Right atrium auricular region (tissue), 2 donors: ENCODE measurements at places on chromosomes 5 and 9.

- DNase-seq: no peak
These were observed 78.2 kb upstream of the COL5A1 start for GRCh38 chr9:134563397-134563796.

- no peak for DNase-seq
These were observed 20.8 kb upstream of the SLC44A1 start for GRCh38 chr9:105223544-105224140.

- no peak for DNase-seq
These were observed 112.4 kb downstream of the CETN3 start for GRCh38 chr5:90297045-90297764.

DNA sequence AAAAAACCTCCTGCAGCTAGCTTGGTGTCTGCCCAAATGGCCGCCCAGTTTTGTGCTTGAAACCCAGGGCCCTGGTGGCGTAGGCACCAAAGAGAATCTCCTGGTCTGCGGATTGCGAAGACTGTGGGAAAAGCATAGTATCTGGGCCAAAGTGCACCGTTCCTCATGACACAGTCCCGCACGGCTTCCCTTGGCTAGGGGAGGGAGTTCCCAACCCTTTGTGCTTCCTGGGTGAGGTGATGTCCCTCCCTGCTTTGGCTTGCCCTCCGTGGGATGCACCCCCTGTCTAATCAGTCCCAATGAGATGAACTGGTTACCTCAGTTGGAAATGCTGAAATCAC lies 83.0 kb upstream of the JAK2 start:
- DNase-seq: no peak

- DNase-seq: no peak
These were observed 20.8 kb downstream of the DNAI1 start for GRCh38 chr9:34479431-34479866.

- peak; percentile 57 for DNase-seq
These were observed 10.2 kb upstream of the NKD2 start for GRCh38 chr5:998246-999031.

GRCh38 chr5:74262544-74263207 lies 377.9 kb downstream of the ENC1 start:
- DNase-seq: no peak

DNA sequence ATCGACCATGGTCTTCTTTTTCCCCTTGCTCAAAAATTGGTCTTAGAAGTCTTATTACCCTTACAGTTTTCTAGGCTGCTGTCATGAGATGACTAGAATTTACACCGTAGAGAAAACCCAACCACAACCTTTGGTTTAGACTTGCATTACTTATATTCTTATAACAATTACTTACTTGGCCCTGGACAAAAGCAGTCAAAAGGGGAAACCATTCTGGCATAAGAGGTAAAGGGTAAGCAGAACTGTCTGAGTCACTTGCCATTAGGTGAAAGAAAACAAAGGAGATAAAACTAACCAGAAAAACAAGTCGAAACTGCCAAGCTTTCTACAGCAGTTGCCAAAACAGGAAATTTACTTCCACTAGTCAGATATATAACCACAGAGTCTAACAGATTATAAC lies 17.9 kb downstream of the TMEM245 start:
- no peak for DNase-seq

DNA sequence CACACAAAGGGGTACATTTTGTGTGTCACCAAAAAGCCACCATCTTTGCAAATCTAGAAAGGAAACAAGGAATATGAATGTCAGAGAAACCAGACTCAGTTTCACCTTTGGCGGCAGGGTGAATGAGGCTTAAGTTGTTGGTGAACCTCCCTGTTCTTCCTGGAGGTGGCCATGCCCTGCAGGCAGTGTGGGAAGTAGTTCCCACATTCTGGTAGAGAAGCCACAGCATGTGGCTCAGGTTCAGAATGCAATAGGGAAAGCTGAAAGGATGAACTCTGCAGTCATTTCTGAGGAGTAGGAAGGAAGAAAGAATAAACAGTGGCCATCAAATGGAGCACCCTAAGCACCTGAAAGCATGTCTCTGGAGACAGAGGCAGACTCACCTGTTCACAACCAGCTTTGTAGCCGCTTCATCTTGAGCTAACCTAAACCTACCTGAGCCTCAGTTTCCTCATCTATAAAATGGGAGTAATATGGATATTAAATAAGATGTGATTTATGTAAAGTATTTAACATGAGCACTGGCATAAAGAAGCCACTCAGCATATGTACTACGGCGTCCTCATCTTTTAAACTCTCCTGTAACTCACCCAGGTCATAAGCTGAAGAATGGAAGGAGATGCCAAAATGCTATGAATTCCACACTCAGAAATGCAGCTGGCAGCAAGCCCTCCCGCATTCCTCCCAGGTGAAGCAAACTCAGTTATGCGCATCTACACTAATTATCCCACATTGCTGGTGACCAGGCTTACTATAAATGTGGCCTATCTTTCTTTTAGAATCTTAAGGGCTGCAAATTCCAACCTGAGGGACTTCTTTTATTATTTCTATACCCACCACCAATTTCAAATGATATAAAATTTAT lies 86.0 kb downstream of the ZNF608 start:
- no peak for DNase-seq

GRCh38 chr5:34967540-34967939 lies 38.2 kb downstream of the DNAJC21 start:
- DNase-seq: no peak

DNA sequence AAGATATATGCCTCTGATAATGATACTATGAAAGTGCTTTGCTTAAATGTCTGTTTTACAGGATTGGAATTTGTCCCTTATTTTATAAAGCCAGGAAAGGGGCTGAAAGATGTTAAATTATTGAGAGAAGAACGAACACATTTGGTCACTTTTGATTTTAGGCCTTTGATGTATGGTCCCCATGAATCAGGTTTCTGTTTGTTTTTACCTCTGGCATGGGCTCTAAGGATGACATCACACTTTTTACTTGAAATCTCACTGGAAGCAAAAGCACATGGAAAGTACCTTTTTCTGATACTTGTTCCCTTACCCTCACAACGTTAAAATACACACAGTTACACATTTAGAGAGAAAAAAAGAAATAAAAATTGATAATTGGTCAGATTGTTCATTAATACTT lies 6.9 kb downstream of the OTULIN start:
- no peak for DNase-seq

DNA sequence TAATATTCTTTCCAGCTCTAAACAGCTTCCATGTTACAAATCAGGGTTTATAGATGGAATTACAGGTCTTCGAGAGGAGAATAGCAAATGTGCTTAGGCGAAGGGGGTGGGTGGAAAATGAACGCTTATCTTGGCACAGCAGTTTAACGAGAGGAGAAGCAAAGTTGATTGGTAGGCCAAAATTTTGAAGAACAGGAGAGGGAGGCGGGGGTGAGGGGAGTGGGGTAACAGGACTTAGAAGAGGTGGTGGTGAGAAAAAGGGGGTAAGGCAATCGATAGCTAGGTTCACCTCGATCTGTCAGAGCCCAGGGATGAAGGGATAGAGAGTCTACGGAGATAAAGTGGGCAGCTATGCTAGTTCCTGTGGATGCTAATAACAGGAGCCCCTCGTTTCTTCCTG lies 764 bp downstream of the ANKRA2 start:
- no peak for DNase-seq

- no peak for DNase-seq
These were observed 76.6 kb downstream of the KCNN2 start for GRCh38 chr5:114438471-114438870.

GRCh38 chr5:45411971-45412612 lies 284.1 kb downstream of the HCN1 start:
- DNase-seq: no peak

GRCh38 chr9:78210841-78211301 lies 25.0 kb upstream of the CEP78 start:
- no peak for DNase-seq

DNA sequence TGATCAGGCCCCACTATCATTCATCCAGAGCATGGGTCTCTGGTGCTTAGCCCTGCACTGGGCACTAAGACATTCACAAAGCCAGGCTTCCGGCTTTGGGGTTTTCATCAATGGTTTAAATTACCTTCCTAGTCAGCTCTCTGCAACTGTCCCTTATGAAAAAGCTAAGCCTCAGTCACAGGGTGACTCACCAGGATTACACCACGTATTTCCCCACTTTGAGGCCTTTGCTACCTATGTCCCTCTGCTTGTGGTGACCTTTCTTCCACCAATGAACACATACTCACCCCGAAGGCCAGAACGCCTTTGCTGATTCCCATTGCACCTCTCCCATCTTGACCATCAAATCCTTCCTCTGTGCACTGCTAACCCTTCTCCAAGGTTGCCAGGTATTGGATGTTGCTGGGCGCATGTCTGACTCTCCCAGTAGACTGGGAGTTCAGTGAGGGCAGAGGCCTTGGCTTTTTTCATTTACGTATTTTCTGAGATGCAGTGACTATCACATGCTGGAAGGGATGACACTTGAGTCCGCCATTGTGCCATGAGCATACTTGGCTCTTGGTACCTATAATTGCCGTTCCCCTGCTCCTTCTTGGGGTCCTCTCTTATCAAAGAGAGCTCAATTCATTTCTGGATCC lies 58.7 kb upstream of the TNFSF8 start:
- no peak for DNase-seq

- DNase-seq: no peak
These were observed 90.1 kb upstream of the NEURL1B start for GRCh38 chr5:172550996-172551395.

- peak; percentile 26 for DNase-seq
These were observed 70.2 kb upstream of the ADAMTS2 start for GRCh38 chr5:179415291-179416060.

GRCh38 chr9:100443781-100444768 lies 17.1 kb downstream of the MSANTD3 start:
- no peak for DNase-seq

DNA sequence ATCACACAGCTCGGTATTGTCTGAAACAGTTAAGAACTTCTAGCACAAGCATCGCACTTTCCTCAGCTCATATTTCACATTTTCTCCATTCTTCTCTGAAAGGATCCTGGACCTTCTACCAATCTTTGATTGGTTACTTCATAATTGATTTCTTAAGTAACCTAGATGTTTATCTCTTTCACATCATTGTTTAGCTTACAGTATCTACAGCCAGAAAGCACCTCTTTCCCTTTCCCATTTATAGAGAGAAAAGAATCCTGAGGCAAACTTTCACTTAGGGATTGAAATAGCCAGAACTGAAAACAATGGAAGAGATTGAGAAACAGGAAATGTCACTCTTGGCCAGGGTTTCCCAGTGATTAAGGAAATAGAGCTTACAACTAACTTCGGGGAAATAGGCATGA lies 2.5 kb downstream of the IL33 start:
- no peak for DNase-seq

DNA sequence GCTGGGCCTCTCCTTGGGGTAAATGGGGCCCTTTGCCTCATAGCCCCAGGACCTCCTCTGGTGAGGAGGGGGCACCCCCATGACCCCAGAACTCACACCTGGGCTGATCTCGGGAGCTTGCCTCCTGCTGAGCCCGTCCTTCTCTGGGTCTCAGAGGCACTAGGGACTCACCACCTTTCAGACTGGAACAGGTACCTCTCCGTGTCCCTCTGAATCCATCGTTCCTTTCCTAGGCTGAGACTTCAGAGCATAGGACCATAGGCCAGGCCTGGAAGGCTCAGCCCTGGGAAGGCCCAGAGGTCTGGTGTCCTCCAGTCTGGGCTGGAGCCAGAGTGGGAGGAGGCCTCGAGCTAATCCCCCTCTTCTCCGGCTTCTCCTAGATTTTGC lies 97.9 kb downstream of the CACNA1B start:
- DNase-seq: no peak

GRCh38 chr5:54221135-54221534 lies 89.2 kb downstream of the ARL15 start:
- DNase-seq: no peak

GRCh38 chr5:35926389-35927051 lies 11.9 kb downstream of the CAPSL start:
- DNase-seq: no peak

GRCh38 chr5:125311743-125312142 lies 565.3 kb upstream of the ZNF608 start:
- no peak for DNase-seq

- DNase-seq: no peak
These were observed 220.0 kb upstream of the ADAMTSL1 start for GRCh38 chr9:18253950-18254349.

DNA sequence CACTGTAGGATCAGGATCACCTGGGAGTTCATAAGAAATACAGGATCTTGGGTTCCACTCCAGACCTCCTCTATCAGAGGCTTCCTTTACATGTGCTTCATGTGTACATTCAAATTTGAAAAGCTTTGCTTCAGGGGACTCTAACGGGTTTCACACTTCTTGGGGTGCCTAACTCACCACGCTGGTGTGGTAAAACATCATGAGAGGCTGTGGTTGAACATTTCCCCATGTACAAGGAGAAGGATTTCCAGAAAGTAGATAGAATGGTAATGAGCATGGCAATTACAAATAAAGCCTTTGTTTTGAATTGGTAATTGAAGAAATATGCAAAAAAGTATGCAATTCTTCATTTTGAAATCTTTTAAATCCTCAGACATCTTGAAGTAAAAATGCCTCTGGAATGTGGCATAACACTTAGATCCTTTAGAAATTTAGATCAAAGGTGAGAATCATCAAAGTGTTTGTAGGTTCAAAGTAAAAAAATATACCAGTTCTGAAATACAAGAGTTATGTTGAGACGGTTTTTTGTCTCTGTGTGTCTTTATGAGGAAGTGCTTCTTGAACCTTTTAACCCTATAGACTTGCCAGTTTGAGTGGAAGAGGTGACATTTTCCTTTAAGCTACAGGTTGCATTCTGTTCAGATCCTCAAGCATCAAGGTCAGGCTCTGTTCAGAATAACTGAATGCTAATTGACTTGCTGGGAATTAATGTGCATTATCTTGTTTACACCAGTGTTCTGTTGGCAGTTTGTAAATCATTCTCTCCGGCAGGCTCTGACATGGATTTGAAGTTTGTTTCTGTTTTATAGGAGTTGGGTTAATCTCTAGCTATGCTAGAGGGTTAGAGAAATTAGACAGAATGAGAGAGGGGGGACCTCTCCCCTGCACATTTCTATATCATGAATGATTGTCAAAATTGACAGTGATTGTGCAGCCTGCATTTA lies 415.3 kb downstream of the MAN2A1 start:
- DNase-seq: no peak

GRCh38 chr5:169157064-169157463 lies 143.9 kb downstream of the SLIT3 start:
- DNase-seq: no peak

DNA sequence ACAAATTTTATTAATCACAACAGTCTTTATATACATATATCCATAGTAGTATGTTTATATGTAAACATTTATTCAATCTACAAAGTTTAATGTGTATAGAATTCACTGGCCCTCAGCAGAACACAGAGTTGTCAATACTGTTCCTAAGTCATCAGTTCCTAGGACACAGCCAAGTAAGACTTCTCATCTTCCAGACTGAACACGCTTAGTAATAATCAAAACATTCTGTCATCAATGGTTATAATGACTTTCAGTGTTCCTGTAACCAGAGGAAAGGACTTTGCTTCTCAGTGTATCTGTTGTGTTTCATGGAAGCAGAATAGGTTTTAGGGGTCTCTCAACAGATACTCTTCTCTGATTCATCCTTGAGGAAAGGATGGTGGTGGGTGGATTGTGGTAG lies 82.2 kb downstream of the SMIM23 start:
- DNase-seq: no peak

GRCh38 chr5:154039458-154039829 lies 677 bp downstream of the MFAP3 start:
- no peak for DNase-seq

- no peak for DNase-seq
These were observed 8.5 kb downstream of the CHSY3 start for GRCh38 chr5:129912601-129913255.
